ENCODE measurements at places on chromosomes 12 and 14. TPM values are rescaled to one million over a fixed set of nuclear protein-coding genes. Genes with fewer than 3 reads are reported as not detected.

DNA sequence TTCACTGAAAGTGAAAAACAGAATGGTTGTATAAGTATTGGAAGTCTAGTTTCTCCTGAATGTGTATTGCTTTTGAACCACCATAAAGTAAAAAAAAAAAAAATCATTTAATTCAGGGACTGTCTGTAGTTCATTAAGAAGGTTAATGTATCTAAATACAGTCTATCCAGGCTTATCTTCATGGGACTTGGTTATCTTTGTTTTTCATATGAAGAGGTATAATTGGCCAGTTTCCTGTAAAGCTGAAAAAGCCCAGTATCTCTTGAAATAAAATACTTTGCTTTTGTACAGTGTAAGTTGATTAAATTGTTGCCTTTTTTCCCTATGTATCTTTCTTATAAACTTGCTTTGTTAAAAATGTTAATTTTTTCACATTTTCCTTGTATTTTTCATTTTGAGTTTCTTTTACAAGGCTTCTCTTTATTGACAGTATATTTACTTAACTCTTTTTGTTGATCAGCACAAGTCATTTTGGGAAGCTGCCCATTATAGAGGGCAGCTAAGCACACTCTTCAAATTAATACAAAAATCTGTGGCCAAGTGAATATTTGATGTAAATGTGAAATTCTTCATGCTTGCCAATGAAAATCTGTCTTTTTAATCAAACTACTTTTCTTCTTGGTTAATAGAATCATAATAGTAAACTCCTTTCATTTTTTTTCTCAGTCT is 156.0 kb downstream of the TMTC3 start:
- DNase-seq = no peak
- H3K27me3 ChIP-seq = no peaks in the 10 kb centered on the region
- H3K4me3 ChIP-seq = no peak overlapping the region
- no peaks in the 10 kb centered on the region for H3K36me3 ChIP-seq
- H3K4me1 ChIP-seq = no peaks in the 10 kb centered on the region

Gene FBRSL1
- 82.1 TPM for total RNA-seq

- no peak for DNase-seq
- H3K4me3 ChIP-seq = no peak overlapping the region
- H3K27me3 ChIP-seq = no peaks in the 10 kb centered on the region
- no peak overlapping the region for H3K27ac ChIP-seq
Measured at GRCh38 chr12:29739279-29739991, 44.3 kb downstream of the TMTC1 start.

DNA sequence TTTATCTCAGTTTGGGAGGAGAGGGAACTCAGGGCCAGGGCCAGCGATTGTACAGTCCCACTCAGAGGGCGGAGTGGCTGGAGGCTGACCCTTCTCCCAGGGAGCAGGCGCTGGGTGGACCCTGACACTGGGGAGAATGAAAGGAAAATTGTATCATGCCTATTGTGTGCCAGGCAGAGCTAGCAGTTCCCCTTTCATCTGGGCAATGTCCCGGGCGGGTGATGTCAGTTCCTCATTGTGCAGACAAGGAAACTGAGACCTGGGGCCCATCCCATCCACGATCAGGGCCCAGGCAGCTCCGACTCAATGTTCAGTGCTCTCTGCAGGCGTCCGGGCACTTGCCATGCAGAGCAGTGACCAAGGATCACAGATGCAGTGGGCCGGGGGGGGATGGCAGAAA is 101.9 kb upstream of the RTL1 start:
- H3K36me3 ChIP-seq = no peaks in the 10 kb centered on the region
- H3K27ac ChIP-seq = no peak overlapping the region
- H3K27me3 ChIP-seq = no peaks in the 10 kb centered on the region
- no peak for DNase-seq
- no peaks in the 10 kb centered on the region for H3K4me1 ChIP-seq
- no peak overlapping the region for H3K4me3 ChIP-seq

DNA sequence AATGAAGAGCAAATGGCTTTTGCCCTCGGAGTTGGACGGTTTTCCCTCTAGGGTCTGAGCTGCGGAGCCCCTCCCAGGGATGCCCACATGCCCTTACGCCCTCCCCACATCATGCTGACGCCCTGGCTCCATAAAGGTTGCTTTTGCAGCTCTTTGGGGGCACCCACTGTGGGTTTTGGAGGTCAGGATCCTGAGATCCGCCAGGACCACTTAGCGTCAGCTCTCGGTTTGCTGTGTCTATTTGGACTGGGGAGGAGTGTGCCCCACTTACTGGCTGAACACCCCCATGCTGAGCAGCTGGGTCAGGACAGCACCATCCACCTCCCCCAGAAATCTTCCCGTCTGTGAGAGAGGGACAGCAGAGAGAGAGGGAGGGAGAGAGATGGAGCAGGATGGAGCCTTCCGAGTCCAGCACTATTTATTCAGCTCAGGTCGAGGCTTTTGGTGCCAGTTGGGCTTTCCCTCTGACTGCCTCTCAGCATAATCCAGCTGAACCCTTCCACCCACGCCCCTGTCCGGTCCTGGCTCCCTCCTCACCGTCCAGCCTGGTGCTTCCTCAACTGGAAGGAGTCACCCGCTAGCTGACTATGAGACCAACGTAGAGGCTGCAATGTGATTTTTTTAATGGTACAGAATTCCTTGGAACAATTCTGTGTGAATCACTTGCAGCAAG is 18.9 kb upstream of the LRTM2 start:
- H3K36me3 ChIP-seq = no peaks in the 10 kb centered on the region
- no peak for DNase-seq
- H3K4me3 ChIP-seq = no peak overlapping the region
- H3K27ac ChIP-seq = no peak overlapping the region
- peaks cover 2% of the 10 kb centered on the region for H3K4me1 ChIP-seq
- no peaks in the 10 kb centered on the region for H3K27me3 ChIP-seq

- no peaks in the 10 kb centered on the region for H3K36me3 ChIP-seq
- H3K4me1 ChIP-seq = no peaks in the 10 kb centered on the region
- no peaks in the 10 kb centered on the region for H3K27me3 ChIP-seq
Measured at GRCh38 chr14:34420547-34421150, 41.4 kb downstream of the SPTSSA start.

Data from T-cell (primary cell).